AG09309 (cell line): ENCODE measurements at places on chromosomes 2 and 18.

DNA sequence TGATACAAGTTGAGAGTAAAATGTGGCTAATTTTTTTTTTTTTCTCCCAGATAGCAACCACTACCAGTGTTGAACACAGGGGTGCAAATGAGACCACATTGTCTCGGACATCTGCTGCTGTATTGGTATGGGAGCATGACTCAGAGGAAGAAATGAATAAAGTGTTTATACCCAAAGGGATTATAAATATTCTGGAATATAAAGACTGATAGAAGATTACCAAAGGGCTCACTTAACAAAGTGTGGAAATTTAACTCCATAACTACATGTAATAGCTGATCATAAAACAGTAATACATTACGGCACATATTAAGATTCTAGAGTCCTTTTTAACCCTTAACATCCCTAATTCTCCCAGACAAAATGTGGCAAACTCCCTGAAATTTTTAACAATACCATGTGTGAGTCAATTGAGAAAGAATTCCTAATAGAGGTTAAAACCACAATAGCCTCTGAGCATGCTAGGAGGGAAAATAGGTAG lies 1023.0 kb upstream of the ACVR2A start:
- DNase-seq, result no peak

DNA sequence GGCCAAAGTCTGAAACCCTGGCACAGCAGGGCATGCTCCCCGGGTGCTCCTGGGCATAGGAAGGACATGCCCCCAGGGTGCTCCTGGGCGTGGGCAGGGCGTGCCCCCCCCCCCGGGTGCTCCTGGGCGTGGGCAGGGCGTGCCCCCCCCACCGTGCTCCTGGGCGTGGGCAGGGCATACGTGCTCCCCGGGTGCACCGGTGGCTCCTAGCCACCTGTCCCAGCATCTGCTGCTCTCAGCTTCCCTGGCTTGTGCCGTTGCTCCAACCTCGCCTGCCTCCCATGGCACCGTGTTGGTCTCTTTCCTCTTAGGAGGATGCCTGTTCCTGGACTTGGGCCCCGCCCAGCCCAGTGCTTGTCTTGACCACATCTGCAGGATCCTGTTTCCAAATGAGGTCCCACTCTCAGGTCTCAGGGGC lies 95.6 kb upstream of the CTDP1 start:
- no peak for DNase-seq

GRCh38 chr2:11123856-11124759 lies 31.2 kb upstream of the SLC66A3 start:
- DNase-seq, result no peak

DNA sequence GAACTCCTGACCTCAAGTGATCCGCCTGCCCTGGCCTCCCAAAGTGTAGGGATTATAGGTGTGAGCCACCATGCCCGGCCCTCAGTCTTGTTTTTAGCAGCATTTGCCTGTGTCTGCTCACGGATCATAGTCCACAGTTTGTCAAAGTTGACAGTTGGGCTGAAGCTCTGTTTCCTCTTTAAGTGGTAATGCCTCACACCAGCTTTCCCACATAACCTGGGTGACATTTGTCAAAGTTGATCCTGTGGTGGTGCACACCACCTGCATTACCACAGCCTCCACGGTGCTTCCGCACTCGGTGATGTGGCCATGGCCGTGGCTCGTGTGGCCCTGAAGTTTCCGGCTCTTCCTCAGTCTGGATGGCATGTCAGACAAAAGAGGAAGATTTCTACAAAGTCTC lies 27.1 kb downstream of the RAB31 start:
- no peak for DNase-seq

DNA sequence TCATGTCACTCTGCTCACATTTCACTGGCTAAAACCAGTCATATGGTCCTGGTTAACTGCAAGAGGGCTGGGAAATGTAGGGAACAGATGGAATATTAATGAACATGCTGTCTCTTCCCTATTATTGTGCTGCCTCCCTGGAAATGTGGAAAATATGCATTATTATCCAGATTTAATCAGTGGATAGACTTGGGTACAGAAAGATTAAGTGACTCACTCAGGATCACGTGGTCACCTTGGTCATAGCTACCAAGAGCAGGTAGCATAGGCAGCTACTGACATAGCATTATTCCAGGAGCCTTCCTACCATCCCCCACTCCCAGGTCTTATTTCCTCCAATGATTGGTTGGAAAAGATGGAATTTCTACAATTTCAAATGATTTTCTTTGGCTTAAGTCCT lies 141.1 kb downstream of the HRH4 start:
- DNase-seq, result no peak

- DNase-seq, result no peak
Observed at GRCh38 chr2:36356298-36356989, 866 bp downstream of the CRIM1 start.

DNA sequence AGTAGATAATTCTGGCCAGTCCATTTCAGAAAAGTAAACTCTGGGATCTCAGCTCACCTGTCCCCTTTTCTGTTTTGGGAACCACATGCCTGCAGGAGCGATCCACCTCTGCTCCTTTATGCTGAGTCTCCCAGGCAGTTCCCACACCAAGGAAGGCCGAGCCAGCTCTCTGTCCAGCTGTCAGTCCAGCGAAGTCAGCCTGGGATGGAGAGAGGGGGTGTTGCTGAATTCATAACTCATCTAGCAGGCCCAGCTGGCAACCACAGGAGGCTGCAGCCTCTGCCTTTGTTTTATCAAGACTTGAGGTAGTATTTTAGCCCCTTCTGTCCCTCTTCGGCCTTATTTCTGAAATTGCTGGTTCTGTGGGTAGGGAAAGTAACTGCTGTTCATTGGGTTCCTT lies 209.9 kb downstream of the ARL4C start:
- no peak for DNase-seq

DNA sequence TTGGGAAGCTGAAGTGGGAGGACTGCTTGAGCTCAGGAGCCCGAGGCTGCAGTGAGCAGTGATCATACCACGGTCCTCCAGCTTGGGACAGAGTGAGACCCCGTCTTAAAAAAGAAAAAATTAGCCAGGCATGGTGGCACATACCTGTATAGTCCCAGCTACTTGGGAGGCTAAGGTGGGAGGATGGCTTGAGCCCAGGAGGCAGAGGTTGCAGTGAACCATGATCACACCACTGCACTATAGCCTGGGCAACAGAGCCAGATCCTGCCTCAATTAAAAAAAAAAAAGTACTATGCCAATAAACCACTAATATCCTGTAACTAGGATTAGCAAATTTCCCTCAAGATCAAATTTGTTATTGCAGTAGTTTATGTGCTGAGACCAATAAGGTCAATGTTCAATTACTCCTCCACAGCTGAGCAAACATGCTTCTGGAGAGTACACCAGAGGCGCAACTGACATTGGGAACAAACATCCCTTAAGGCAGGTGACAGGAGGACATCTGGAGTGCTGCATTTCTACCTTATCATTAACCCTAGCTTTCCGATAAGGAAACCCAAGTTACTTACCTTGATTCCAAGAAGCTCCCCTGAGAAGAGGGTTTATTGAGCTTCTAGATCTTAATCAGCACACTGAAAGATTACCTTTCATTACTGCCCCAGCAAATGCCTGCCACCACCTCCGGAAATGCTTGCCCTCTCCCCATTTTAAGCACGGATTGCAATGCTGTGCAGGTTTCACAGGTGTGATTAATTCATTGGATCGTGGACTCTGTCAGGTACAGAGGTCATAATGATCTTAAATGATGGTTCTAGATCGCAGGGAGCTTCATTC lies 26.2 kb downstream of the MGAT4A start:
- DNase-seq, result no peak

DNA sequence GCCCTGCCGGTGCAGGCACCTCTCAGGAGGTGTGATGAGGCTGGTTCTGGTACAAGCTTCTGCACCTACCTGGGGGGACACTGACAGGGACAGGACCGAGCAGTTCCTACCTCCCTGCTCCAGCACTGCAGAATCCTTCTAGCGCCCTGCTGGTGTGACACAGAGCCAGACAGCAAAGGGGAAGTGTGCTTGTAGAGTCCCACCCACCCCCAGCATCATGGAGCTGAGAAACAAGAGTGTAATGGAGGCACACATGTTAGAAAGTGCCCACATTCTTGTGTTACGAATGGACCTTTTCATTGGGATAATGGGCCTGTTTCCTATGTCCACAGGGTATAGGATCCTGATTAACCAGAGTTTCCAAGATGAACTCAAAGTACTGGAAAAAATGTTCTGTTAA lies 38.3 kb downstream of the OXER1 start:
- no peak for DNase-seq

GRCh38 chr2:219071131-219071816 lies 10.6 kb upstream of the IHH start:
- DNase-seq, result no peak

DNA sequence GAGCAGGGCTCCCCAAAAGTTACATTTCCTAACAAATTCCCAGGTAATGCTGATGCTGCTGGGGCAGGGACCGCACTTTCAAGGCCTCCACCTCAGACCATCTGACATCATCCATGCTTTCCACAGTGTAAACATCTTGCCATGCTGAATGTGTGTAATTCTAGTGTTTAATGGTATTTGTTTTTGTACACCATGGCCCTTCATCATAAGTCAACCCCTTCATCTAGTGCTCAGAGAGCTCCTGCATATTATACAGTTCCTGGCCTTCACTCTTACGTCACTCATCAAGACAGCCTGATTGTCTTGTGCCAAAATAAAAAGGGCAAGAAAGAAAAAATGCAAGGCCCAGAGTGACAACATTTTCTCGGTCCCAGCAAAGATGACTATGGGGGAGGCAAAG lies 77.5 kb upstream of the ZFP36L2 start:
- no peak for DNase-seq

DNA sequence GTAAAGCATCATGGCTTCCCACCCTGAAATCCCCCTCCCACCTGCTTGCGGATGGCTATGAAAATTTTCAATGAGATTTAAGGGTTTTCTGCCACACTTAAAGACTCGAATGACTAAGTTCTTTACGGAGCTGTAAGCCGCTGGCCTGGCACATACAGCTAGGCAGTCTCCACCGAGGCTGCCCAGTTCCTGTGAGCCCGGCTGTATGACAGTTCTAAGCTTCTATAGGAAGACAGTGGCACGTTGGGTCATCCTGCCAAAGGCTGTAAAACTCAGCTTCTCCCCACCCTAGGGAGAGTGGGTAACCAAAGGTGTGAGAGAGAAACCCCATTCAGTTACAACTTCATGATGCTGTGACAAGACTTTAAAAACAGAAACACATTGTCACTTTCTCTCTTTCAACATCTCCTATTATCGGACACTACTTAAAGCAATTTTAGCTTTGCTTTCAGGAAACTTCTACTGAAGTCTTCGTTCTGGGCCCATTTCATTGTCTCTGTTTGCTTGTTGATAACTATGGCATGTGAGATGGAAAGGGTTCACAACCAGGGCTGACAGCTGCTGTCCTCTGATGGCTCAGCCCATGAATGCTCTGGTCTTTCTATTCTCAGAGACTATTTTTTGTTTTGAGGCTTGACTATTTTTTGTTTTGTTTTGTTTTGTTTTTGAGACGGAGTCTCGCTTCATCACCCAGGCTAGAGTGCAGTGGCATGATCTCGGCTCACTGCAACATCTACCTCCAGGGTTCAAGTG lies 7.1 kb downstream of the CASP8 start:
- DNase-seq, result no peak

DNA sequence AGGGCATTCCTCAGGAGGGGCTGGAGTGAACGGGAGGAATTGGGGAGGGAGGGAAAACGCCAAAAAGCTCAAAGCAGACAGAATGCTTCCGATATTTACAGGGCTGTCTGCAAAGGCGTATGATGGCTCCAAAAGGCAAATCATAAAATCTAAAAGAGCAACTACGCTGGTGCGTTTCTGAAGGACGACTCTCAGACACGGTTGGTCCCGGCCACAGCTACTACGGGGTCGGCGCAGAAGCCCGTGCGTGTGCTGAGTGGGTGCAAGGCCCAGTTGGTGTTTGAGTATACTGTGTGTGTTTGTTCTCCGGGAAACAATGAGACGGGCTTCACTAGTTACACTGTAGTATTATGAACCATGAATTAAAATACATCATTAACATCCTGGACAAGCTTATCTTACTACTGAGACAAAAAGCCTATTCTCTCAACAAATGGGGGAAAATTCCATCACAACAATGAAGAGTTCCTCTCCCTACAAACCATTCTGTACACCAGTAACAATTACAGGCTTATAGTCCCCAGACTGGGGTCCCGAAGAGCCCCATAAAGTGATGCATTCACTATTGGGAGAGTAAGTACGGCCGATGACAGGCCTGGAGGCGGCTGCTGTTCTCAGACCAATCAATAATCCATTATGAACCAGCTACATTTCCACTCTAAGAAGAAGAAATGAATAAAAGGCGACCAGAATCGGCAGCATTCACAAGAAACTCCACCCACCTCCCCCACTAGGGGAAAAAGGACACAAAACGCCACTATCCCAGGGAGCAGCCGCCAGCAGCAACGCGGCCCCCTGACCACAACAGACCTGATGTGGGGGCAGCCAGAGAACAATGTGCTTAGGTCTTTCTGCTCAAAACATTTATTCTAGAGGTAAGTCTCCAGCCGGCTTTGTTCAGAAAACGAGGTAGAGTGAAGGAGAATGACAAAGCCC lies 43.4 kb downstream of the ZNF516 start:
- DNase-seq, result no peak

- no peak for DNase-seq
Observed at GRCh38 chr2:163364736-163365135, 371.1 kb downstream of the FIGN start.

GRCh38 chr2:173651891-173652290 lies 297.2 kb downstream of the CDCA7 start:
- no peak for DNase-seq

DNA sequence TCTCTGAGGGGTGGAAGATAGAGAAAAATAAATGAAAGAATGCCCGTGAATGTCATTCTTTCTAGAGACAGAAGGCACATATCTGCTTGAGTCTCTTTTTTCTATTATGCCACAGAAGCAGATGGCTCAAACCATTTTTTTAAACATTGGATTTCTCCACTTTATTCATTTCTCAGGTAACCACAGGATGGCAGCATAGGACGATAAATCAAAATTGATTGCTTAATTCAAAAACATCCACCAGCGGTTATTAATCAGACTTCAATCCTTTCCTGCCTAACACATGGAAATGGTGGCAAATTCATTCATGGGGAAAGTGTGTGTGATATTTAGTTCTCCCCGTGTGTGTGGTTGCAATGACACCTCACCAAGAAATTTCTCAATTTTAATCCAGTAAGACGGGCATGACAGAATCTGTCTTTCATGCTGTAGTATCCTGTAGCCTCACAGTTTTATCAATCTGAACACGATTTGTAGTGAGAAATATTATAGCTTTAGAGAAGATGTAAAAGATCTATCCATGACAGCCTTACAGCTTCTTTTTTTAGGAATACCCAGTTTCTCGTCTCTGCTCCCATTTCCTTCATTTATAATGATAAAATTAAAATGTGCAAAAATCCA lies 72.2 kb downstream of the DSC3 start:
- DNase-seq, result no peak

GRCh38 chr2:43818761-43819160 lies 19.9 kb downstream of the ABCG5 start:
- DNase-seq, result peak; percentile 18

DNA sequence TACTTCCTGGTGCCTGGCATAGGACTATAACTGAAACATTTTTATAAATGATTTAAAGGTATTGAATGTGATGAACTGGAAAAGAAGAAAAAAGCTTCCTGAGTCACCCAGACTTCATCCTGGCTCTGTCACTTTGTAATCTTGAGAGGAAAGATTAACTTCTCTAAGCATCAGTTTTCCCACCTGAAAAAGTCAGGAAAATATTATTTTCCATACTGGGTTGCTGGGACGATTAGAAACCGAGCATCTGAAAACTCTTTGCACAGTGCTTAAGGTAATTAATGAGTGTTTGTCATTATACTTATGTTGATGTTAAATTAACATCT lies 71.8 kb downstream of the FMNL2 start:
- DNase-seq, result no peak
